SK-N-SH (cell line): ENCODE measurements at places on chromosomes 1 and 21. TPM values are rescaled to one million over a fixed set of nuclear protein-coding genes. Genes with fewer than 3 reads are reported as not detected.

- peak; percentile 11 for DNase-seq
- H3K27me3 ChIP-seq = no peaks in the 10 kb centered on the region
- H3K4me1 ChIP-seq = no peaks in the 10 kb centered on the region
- H3K4me3 ChIP-seq = no peak overlapping the region
- no peak overlapping the region for H3K27ac ChIP-seq
- no peaks in the 10 kb centered on the region for H3K36me3 ChIP-seq
These were observed 55.4 kb downstream of the C1orf21 start for GRCh38 chr1:184442260-184442659.

DNA sequence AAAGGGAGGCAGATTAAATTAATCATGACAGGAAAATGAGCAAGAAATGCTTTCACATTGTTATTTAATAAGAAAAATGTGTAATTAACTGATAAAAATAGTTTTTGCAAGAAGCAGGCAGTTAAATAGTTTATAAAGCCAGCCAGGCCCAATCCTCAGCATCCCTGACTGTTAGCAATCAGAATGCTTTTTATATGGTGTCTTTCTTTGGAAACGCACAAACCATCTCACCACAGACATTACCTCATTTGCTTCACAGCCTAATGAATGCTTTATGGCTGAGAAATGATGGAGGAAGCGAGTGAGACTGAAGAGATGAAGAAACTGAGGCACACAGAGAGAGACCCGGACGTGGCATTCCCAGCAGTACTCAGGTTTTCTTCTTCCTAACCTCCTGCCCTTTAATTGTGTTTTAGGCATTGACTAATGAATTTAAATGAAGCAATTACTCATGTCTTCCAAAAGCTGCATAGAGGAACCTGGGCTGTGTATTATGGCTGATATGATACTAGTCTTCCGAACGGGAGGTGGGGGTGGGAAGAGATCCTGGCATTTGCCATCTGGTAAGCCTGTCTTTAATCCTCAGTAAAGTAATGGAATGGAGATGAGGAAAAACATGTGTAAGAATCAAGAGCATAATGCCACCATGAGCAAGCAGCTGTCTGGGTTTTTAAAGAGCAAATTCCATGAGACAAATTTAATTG is 116.1 kb upstream of the LMO4 start:
- no peaks in the 10 kb centered on the region for H3K4me1 ChIP-seq
- DNase-seq = peak; percentile 6
- no peak overlapping the region for H3K27ac ChIP-seq
- no peaks in the 10 kb centered on the region for H3K27me3 ChIP-seq

DNA sequence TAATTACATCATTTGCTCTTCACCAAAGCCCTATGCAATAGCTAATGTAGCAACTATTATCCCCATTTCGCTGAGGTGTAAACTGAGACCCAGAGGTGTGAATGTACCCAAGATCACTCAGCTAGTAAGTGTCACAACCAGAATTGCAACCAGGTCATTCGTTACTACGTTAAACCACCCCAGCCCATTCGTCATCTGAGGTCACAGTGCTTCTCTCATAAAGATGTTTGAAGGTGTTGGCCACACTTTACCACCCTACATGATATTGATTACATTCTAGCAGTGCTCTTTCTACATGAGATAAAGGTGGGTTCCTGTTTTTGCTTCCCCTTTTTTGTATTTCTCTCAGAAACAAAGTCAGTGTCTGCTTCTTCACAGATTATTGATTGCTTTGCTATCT is 195.3 kb downstream of the ZBTB18 start:
- H3K27ac ChIP-seq = no peak overlapping the region
- no peak for DNase-seq
- H3K4me1 ChIP-seq = peaks cover 5% of the 10 kb centered on the region; the same call in 1 of the 2 replicates
- H3K36me3 ChIP-seq = no peaks in the 10 kb centered on the region
- H3K27me3 ChIP-seq = no peaks in the 10 kb centered on the region
- no peak overlapping the region for H3K4me3 ChIP-seq

GRCh38 chr1:14613926-14614325 is 15.4 kb downstream of the KAZN start:
- H3K4me3 ChIP-seq = no peak overlapping the region
- DNase-seq = peak; percentile 62
- H3K27ac ChIP-seq = peak overlapping the region; percentile 28
- no peaks in the 10 kb centered on the region for H3K36me3 ChIP-seq
- no peaks in the 10 kb centered on the region for H3K4me1 ChIP-seq
- H3K27me3 ChIP-seq = no peaks in the 10 kb centered on the region

DNA sequence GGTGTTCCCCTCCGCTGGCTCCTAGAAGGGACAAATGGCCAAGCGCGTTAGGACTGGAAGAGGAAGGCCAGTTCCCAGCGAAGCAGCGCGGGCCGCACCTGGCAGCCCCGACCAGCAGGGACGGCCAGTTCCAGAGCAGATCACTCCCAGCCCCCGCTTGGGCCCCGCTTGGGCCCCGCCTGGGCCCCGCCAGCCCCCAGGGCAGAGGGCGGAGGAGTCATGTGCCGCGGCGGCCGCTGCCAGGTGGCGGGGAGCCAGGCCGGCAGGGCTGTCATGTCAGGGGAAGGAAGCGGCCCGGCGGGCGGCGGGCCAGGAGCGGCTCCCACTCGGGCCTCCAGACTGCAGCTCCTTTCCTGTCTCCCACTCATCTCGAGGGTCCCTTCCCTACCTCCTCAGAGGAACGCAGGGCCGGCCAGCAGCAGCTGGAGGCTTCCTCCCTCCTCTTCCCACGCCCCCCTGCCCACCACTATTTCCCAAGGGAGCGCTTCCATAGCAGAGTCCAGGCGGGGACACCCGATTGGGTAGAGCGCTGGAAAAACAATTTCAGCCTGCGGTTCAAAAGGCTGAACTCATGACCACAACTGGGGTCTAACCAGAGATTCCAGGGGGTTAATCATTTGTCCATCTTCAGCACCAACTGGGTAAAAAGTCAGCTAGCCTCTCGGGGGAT is 16.5 kb downstream of the ZNF697 start:
- peaks cover 11% of the 10 kb centered on the region for H3K36me3 ChIP-seq
- H3K4me1 ChIP-seq = peaks cover 28% of the 10 kb centered on the region
- peak overlapping the region; percentile 58 for H3K27ac ChIP-seq
- peak overlapping the region; percentile 24; the same call in 1 of the 2 replicates for H3K4me3 ChIP-seq

DNA sequence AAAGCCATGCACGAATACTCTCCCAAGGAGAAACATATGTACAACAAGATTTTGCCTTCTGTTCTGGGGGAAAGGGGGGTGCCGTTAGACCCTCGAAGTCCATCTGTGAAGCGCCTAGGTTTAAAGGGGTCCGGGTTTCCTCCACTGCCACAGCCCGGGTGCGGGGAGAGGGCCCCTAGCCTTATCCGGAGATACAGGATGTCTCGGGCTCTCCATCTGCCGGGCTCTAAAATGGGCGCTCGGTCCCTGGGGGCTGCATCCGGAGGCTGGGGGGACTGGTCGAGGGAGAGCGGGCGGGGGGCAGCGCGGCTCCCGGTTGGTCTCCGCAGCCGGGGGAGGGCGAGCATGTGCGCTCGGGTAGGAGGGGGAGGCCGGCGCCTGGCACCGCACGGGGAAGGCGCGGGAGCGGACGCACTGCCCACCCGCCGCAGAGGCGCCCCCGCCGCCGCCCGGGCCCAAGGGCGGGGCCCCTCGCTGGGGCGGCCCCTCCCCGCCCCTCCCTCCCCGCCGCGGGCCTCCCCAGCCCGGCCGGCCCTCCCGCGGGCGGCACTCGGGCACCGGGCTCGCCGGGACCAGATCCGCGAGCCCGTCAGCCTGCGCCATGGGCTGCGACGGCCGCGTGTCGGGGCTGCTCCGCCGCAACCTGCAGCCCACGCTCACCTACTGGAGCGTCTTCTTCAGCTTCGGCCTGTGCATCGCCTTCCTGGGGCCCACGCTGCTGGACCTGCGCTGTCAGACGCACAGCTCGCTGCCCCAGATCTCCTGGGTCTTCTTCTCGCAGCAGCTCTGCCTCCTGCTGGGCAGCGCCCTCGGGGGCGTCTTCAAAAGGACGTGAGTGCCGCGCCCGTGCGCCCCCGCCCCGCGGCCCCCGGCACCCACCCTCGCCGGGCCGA is 63.1 kb downstream of the ELK4 start:
- H3K36me3 ChIP-seq = no peaks in the 10 kb centered on the region
- H3K4me1 ChIP-seq = peaks cover 2% of the 10 kb centered on the region; the same call in 1 of the 2 replicates
- no peak overlapping the region for H3K4me3 ChIP-seq
- peak; percentile 77 for DNase-seq
- peaks cover 69% of the 10 kb centered on the region for H3K27me3 ChIP-seq
- no peak overlapping the region for H3K27ac ChIP-seq

DNA sequence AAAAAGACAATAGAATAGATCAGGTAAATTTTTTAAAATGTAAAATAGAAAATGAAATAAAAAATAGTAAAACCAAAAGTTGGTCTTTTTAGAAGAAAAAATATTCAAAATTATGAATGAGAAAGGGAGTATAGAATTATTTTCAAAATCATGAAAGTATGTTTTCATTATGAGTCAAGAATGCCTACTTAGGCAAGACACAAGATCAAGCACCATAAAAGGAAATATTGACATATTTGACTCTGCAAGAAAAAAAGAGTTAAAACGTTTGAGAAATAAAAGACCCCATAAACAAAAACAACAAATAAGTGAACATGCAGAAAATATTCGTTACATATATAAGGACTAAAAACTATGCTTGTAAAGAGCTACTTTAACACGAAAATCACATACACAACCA is 4.8 kb upstream of the COX20 start:
- no peak overlapping the region for H3K4me3 ChIP-seq
- no peak for DNase-seq
- H3K27me3 ChIP-seq = no peaks in the 10 kb centered on the region
- no peaks in the 10 kb centered on the region for H3K36me3 ChIP-seq
- H3K4me1 ChIP-seq = 0 out of 2 replicates have a peak, but pooled peaks cover 3% of the 10 kb centered on the region

DNA sequence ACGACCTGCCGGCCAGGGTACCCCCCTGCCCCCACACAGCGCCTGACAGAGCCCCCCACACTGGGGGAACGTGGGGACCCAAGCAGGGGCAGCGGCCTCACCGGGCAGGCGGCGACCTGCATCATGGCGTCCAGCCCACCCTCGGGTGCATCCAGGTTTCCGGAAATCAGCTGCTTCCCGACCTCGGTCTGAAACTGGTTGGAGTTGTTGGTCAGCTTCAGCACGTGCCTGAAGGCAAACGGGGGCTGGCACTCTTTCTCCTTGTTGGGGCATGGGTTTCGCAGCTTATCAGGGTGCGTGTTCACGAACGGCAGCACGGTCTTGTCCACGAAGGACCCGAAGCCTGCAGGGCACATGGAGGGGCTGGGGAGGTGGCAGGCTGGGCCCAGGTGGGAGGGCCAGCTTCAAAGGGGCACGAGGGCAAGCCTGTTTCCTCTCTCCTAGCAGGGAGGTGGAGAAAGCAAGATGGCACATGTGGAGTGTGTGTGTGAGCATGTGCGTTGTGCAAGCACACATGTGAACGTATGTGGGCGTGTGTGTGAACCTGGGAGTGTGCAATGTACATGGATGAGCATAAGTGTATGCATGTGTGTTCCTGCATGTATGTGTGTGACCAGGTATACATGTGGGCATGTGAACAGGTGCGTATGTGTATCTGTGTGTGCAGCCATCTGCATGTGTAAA is 19.2 kb downstream of the ITGB2 start:
- H3K4me3 ChIP-seq = no peak overlapping the region
- no peak for DNase-seq
- H3K27me3 ChIP-seq = peaks cover 8% of the 10 kb centered on the region; the same call in 1 of the 2 replicates
- no peaks in the 10 kb centered on the region for H3K36me3 ChIP-seq
- H3K4me1 ChIP-seq = no peaks in the 10 kb centered on the region
- H3K27ac ChIP-seq = no peak overlapping the region

DNA sequence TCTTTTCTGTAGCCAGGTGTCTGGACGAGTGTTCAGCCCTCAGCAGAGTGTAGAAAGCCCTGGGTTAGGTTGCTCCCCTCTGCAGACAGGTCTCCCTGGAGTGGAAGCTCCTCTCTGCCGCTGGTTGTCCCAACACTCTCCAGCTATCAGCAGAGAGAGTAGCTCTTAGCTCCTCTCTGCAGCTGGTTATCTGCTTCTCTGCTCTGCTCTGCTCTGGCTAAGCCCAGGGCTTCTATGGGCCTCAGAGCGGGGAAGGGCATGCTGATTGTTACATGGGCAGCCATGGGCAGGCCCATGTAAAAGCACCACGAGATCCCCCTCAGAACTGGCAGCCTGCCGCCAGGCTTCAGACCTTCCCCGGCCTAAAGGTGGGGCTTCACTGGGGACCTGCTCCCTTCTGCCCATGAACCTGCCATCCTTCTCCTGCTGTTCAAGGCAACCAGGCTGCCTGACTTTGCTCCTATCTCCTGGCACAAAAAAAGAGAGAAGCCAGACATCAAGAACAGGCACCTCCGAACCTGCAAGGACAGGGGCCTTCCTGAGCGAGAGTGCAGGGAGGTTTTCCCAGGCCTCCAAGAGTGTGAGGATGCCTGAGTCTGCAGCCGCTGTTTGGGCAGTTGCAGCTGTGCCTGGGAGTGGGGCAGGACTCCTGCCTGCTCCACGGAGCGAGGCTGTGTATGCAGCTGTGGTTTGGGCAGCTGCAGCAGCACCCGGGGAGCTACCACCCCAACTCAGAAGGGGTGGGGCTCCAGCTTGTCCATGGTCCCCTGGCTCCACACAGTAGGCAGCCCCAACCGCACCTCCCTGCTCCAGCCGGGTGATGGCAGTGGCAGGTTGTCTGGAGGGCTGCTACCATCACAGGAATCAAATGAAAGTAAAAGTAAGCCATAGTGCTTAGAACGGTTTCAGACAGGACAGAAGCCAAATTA is 973.7 kb downstream of the LTN1 start:
- H3K36me3 ChIP-seq = no peaks in the 10 kb centered on the region
- no peak for DNase-seq
- no peak overlapping the region; the same call in 1 of the 2 replicates for H3K27ac ChIP-seq

GRCh38 chr1:14507262-14507661 is 91.2 kb upstream of the KAZN start:
- no peak overlapping the region for H3K4me3 ChIP-seq
- H3K27me3 ChIP-seq = no peaks in the 10 kb centered on the region
- no peaks in the 10 kb centered on the region; the same call in 1 of the 2 replicates for H3K4me1 ChIP-seq
- H3K36me3 ChIP-seq = no peaks in the 10 kb centered on the region
- no peak overlapping the region for H3K27ac ChIP-seq

GRCh38 chr1:71339238-71339637 is 258.4 kb upstream of the ZRANB2 start:
- H3K27ac ChIP-seq = no peak overlapping the region

DNA sequence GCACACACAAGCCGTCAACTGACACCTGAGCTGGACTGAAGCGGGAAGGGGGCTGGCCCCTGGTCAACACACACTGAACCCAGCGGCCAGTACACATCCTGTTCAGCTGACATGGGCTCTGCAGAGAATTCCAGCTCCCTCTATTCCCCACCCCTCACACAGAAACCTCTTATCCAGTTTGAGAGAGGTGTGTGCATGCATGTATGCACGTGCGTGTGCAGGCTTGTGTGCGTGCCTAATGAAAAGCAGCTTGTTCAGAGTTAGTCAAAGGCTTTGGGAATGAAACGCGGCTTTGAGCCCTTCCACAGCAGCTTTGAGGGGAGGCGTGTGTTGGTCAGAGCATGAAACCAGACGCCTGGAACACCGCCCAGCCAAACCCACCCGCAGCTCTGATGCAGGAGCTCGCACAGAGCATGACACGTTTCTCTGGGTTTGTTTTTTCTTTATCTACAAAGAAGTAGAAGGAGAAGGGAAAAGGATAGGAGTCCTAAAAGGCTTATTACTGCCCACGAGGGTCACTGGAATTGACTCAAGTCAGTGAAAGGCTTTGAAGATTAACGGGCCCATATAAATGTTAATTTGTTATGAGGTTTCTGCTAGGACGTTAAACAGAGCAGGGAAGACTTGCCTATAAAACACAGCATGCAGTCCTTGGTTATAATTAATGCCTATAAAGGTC is 184.2 kb downstream of the ETS2 start:
- H3K27ac ChIP-seq = no peak overlapping the region
- peaks cover 92% of the 10 kb centered on the region for H3K4me1 ChIP-seq
- H3K27me3 ChIP-seq = no peaks in the 10 kb centered on the region
- H3K4me3 ChIP-seq = no peak overlapping the region
- H3K36me3 ChIP-seq = no peaks in the 10 kb centered on the region

The MATN1 gene
- polyA plus RNA-seq = 0.15 and 0.23 TPM in 2 replicates

The HES3 gene
- not detected in 2 replicates for polyA plus RNA-seq

The ZMYND12 gene
- 0.18 and 0.45 TPM in 2 replicates for polyA plus RNA-seq

The TNFRSF4 gene
- not detected in 2 replicates for polyA plus RNA-seq
